ENCODE measurements at places on chromosomes 12 and 14.

GRCh38 chr14:74412753-74413152 lies 13.3 kb downstream of the SYNDIG1L start:
- no peak for DNase-seq

GRCh38 chr12:94777936-94778335 lies 127.6 kb upstream of the TMCC3 start:
- DNase-seq, result no peak

- no peak for DNase-seq
Measured at GRCh38 chr12:3980504-3981272, 107.5 kb upstream of the PARP11 start.

GRCh38 chr14:35355981-35356841 lies 48.3 kb downstream of the NFKBIA start:
- DNase-seq, result no peak

GRCh38 chr12:103279444-103279843 lies 216.3 kb downstream of the C12orf42 start:
- DNase-seq, result peak; percentile 10

DNA sequence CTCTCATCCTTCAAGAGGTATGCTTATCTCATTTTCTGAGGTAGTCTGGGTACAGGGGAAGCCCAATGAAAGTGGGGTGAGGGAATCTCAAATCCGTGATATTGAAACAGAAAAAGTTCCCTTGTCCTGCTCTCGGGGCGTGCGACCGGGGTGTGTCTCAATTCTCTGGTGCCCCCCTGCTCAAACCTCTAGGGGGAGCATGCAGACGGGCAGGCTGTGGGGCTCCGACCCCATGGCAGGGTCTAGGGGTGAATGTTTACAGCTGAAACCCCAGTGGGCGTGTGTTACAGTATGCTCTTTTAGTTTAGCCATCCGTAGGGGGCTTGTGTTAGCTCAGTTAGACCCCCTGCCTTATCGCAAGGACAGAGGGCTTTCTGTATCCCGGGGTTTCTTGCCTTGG lies 68.7 kb downstream of the PTPRQ start:
- no peak for DNase-seq

DNA sequence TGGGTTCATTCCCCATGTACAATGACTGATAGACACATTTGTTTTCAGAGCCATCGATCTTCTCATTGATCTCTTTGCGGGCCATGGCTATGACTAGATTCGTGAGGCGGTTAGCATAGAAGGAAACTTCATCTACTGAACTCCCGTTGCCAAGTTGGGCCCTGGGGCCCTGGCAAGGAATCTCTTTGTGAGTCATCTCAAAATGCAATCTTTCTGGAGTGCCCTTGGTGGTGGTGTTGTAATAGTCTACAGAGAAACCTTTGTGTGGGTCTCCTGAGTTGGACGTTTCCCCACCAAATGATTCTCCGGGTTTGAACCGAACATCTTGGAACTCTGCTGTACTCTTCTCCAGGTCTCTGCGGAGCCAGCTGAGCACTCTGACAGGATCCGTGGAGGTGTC lies 20.4 kb downstream of the AKAP3 start:
- DNase-seq, result no peak

DNA sequence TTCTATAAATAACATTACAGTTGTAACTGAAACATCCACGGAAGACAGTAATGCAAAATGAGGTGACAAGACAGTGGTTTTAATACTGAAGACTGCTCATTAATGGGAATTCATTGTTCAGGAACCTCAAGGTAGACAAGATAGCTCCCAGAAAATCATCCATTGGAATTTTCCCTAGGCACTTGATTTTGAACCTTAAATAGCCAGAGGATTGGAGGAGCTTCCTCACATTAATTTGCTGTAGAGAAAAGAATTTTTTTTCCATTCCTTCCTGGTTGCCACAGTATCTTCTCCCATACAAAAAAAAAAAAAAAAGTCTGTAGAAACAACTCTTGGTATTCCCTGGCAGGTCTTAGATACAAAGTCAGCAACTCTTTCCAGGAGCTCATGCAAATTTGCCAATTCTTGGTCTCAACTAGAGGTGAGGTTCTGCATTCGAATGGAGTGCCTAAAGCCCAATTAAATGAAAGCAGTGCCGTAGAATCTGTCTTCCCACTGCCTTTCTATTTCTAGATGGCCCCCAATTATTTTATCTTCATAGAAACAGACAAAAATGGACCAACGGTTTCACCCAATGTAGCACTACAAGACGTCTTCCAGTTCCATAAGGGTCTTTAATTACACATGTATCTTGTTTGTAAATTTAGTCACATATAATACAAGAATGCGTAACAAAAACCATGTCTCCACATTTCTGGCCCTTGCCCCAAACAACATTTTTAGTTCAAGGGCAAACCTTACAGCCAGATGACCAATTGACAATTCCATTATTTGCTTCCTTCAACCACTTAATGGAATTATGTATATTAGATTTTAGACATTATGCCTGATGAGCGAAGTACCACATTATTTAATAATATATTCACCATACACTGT lies 13.5 kb downstream of the SLC38A2 start:
- DNase-seq, result no peak

DNA sequence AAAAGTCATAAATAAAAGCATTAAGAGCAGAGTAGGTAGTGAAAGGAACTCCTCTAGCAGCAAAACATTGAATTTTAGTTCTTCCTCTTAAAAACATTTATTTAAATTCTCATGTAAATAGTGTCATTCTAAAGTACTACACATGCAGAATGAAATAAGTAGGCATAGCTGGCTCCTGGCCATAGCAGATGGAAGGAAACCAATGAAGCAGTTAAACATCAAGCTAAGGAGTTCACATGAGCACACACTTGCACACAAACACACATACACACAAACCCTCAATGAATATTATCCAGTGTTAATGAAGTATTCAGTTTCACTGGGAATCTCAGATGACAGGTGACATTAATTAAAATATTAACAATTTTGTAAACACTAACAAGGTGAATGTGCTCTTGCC lies 69.3 kb downstream of the SLC35F4 start:
- DNase-seq, result no peak

GRCh38 chr12:128365032-128365431 lies 98.1 kb downstream of the TMEM132C start:
- no peak for DNase-seq

DNA sequence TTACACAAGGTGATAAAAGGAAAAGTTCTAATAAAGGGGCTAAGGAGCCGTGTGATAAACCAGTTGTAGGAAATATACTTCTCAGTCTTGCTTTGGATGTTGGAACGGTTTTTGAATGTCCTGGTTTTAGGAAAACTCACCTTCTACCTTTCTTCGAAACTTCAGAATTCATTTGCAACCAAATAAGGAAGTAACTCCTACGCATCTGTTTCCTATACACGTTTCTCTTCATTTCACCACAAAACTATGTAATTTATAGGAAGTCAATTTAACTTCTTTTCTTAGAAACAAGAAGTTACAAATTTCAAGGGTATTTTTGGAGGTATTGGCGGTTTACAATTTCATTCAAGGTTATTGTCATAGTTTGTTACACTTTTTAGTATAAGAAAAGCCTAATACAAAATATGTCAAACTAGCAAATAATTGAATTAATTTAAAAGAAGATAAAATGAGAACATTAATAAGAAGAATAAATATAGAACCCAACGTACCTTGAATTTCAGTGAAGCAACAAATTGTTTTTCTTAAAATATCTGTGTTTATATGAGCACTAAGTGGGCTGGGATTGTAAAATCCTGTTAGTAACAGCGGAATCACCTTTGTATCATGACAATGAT lies 33.2 kb upstream of the CD69 start:
- DNase-seq, result peak; percentile 68

- no peak for DNase-seq
Measured at GRCh38 chr12:92765871-92766270, 63.1 kb downstream of the PLEKHG7 start.

DNA sequence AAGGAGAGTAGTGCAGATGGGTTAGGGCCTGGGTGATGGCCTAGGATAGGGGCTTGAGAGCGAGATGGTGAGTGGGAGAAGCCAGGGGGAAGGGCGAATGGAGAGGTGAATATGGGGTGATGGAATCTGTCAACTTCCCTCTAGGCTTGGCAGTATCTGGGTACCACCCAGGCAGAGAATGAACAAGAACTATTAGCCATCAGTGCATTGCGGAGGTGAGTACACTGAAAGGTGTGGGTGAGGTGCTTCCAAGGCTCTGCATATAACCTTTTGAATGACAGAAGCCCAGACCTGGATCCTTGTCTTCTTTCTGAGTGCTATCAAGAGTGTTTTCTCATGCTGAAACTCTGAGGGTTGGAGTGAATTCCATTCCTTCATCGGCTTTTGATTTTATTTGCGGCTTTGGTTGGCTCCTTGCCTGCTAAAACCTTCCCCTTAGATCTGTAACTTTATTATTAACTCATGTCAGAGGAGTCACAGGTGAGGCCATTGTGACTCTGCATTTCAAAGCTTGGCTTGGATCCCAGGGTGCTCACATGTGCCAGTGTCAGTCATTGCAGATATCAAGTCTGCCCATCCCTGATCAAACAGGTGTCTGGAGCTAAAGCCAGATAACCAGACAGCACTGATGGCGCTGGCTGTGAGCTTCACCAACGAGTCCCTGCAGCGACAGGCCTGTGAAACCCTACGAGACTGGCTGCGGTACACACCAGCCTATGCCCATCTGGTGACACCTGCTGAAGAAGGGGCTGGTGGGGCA lies 18.6 kb downstream of the PEX5 start:
- no peak for DNase-seq

DNA sequence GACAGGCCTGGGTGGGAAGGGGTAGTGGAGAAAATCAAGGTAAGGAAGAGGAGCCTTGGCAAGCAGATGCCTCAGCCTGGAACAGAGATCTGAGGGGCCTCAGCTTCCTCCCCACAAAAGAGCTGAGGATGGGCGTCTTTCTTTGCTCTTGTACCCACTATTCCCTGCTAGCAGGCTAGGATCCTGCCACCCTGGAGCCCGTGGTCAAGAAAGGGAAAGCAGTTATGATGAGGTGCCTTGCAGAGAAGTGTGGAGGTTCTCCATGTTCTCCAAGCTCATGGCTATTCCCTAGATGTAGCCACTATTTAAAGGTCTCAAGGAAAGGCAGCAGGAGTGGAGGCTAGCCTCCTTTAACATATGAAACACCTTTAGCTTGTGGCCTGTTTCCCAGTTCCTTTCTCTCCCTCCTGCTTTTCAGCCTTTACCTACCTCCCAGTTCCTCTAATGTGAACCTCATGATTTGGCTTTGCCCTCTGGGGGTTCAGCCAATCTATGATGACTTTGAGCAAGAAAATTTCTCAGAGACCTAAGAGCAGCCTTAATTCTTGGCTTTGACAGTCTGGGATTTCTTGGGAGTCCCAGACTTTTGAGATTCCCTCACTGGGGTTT lies 1.1 kb downstream of the IKZF4 start:
- DNase-seq, result no peak

- no peak for DNase-seq
Measured at GRCh38 chr12:132946246-132946820, 9.8 kb downstream of the ZNF605 start.

GRCh38 chr12:39329018-39329417 lies 113.9 kb downstream of the KIF21A start:
- no peak for DNase-seq

- DNase-seq, result peak; percentile 7
Measured at GRCh38 chr12:180445-180844, 33.5 kb downstream of the SLC6A12 start.

DNA sequence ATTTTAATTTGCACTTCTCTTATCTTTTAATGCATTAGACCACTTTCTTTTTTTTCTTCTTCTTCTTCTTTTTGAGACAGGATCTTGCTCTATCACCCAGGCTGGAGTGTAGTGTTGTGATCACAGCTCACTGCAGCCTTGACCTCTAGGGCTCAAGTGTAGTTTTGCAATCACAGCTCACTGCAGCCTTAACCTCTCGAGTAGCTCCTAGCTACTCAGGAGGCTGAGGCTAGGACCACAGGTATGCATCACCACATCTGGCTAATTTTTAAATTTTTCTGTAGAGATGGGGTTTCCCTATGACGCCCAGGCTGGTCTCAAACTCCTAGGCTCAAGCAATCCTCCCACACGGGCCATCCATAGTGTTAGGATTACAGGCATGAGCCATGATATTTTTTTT lies 12.7 kb downstream of the TMED8 start:
- no peak for DNase-seq

- no peak for DNase-seq
Measured at GRCh38 chr14:83441801-83442200, 1908.1 kb upstream of the SEL1L start.

DNA sequence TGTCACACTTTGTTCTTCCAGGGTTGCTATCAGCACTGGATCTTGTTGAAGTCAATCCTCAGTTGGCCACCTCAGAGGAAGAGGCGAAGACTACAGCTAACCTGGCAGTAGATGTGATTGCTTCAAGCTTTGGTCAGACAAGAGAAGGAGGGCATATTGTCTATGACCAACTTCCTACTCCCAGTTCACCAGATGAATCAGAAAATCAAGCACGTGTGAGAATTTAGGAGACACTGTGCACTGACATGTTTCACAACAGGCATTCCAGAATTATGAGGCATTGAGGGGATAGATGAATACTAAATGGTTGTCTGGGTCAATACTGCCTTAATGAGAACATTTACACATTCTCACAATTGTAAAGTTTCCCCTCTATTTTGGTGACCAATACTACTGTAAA lies 23.7 kb downstream of the VTI1B start:
- DNase-seq, result no peak

GRCh38 chr12:49059299-49060171 lies 1.1 kb downstream of the KMT2D start:
- peak; percentile 16 for DNase-seq

- no peak for DNase-seq
Measured at GRCh38 chr14:68947802-68948201, 31.3 kb downstream of the ACTN1 start.

- DNase-seq, result no peak
Measured at GRCh38 chr12:88383405-88383804, 196.9 kb downstream of the KITLG start.

GRCh38 chr14:78359581-78359980 lies 189.4 kb downstream of the NRXN3 start:
- no peak for DNase-seq

DNA sequence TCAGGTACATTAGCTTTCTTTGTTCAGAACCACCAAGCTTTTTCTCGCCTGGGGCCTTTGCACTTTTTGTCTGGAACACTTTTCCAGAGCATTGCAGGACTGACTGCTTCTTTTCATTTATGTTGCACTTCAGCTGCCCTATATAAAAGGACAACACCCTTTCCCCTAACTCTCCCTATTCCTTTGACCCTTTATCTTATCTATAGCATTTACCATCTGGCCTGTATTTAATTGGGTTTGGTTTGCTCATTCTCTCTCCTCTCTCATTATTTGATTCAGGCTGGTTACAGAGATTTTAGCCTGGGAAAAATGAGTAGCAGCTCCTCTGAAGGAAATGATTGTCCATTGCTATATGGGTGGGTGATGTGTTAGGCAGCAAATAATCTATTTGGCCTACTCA lies 165.4 kb downstream of the KICS2 start:
- DNase-seq, result no peak
